Muscle of leg (tissue), 16 donors: ENCODE measurements at places on chromosomes 11 and 22. TPM values are rescaled to one million over a fixed set of nuclear protein-coding genes. Genes with fewer than 3 reads are reported as not detected.

Gene BIK
- total RNA-seq = 0.18 TPM

GRCh38 chr11:119181677-119182412 is 3.4 kb upstream of the NHERF4 start:
- no peak for DNase-seq
- peaks cover 3% of the 10 kb centered on the region for H3K4me1 ChIP-seq
- no peaks in the 10 kb centered on the region for H3K27me3 ChIP-seq
- H3K4me3 ChIP-seq = no peak overlapping the region
- peaks cover 41% of the 10 kb centered on the region for H3K36me3 ChIP-seq

DNA sequence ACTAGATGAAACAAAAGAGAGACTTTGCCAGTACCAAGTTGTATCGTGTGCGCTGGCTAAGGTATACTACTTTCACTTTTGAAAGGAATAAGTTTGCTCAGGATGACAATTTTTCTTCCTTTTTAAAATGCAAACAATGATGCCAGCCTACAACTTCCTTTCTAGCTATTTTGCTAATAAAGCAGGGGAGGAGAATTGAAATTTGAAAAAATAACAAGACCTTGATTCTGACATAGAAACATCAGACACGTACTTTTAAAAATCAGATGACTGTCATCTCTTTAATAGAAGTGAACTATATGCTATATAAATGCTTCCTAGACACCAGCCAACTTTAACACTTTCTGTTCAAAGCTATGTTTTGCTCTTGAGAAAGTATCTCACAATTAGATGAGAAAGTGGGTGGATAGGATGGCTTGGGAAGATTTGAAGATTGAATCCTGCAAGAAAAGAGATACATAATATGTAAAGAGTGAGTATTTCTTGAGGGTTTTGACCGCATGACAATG is 41.7 kb upstream of the BLID start:
- peak overlapping the region; percentile 37 for H3K4me3 ChIP-seq
- H3K4me1 ChIP-seq = peaks cover 23% of the 10 kb centered on the region
- H3K27me3 ChIP-seq = no peaks in the 10 kb centered on the region
- DNase-seq = peak; percentile 67

GRCh38 chr11:12778240-12778905 is 104.2 kb downstream of the TEAD1 start:
- H3K27ac ChIP-seq = peak overlapping the region; percentile 62
- no peak for DNase-seq
- peaks cover 15% of the 10 kb centered on the region for H3K4me1 ChIP-seq
